ENCODE measurements at places on chromosomes 7 and 10. TPM values are rescaled to one million over a fixed set of nuclear protein-coding genes. Genes with fewer than 3 reads are reported as not detected.
A peak's percentile ranks its signal among the peaks of the same experiment; 100 is the strongest.

NEUROD6 gene
- total RNA-seq: not detected

TRPV5 gene
- total RNA-seq: not detected

SPDYE11 gene
- total RNA-seq: not detected

CALML3 gene
- total RNA-seq: not detected

SRI gene
- 158 TPM for total RNA-seq

DNA sequence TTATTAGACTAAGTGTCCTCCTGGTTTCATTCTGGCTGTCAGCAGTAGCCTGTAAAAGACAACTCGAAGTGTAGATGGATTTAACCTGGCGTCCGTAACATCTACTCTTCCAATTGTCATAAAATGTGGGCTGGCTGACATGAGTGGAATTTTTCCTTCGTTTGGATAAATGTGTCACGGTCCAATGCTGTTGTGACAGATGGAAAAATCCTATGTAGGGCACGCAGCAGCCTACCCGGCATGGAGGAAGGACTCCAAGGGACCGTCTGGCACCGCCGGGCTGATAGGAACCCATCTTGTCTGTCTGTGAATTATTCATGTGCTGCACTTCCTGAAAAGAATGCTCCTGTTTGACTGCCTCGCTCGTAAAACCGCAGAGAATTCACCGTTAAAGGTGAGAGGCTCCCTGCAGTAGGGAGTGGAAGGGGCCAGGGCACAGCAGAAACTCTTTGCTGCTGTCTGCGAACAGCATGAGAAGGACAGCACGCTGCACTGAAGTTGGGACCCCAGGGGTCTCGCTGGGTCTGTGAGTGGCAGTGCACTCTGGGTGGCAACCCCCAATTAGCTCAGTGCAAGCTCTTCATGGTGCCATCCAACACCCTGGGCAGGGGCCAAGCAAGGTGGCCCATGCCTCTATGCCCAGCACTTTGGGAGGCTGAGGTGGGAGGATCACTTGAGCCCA, 1.6 kb upstream of the ORAI2 start:
- DNase-seq: peak; percentile 65

DNA sequence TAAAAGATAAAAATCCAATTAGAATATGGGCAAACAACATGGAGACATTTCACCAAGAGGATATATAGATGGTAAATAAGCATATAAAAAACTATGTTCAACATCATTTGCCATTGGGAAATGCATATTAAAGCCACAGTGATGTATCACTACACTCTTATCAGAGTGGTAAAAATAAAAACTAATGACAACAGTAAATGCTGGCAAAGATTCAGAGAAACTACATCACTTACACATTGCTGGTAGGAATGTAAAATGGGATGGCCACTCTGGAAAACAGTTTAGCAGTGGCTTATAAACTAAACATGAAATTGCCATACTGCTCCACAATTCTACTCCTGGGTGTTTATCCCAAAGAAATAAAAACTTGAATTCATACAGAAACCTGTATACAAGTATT, 59.2 kb downstream of the CROT start:
- DNase-seq: no peak

DNA sequence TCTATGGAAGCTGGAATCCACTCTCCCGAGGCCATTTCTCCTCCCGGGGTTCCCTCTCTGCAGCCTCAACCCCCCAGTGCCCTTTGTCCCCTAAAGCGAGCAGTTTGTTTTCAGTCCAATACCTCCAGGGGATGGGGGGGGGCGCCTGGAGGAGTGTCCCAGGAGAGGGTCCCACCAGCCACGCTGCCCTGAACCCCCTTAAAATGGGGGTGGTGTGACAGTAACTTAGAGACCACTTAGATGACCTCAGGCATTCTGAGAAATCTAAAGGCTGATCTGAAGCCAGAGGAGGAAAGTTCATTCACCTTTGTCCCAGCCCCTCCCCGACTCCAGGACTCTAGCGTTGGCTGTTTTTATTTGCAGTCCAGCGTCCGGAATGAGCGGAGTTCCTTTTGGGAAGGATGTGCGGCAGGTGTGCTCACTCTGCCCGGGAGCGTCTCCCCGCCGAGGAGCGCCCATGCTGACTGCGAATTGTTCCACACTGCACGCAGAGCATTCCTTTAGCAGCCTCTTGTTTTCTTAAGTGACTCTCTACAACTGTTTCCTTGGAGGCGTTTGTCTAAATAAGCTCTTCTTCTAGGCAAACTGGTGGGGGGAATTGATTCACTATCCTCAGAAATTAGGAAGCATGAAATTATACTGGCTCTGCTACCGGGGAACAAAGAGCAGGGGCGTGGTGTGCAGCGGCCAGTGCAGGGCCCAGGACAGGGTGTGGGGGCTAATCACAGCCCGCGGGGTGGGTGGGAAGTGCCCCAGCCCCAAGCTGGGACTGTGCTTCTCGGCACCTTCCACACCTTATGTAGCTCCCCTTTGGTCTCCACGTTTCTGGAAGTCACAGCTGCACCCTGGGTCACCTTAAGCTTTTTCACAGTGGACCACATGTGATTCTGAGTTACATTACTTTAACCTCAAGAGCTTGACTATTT, 46.3 kb downstream of the SYPL1 start:
- DNase-seq: no peak

- DNase-seq: no peak
These were observed 37.7 kb downstream of the SNX13 start for GRCh38 chr7:17902599-17902998.

DNA sequence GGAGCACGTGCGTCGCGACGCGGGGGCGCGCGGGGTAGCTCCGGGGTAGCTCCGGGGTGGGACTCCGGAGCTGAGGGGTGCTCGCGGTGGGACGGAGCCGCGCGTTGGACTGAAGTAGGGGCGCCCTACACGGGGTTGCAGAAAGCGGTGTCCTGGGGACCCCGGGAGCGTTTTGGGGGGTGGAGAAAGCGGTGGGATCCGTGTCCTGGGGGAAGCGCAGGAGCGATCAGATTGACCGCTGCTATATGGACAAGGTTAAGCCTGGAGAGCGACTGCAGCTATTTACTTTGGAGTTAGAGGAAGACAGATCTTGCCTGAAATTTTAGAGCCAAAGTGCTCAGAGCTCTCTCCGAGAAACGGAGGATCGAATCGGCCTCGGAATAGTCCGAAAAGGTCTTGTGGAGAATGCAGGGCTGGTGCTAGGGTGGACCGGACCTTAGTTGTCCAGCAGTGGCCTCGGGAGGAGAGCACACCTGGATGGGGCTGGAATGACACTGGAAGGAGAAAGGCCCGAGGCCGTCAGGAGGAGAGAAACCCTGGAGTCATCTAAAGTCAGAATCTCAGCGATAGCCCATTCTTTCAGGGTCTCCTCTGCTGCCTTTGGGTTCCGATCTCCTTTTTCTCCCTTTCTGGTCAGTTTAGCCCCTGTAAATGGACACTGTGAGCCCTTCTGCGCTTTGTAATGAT, 564 bp downstream of the PDSS1 start:
- DNase-seq: no peak

GRCh38 chr7:68904630-68905029, 693.6 kb upstream of the AUTS2 start:
- no peak for DNase-seq

DNA sequence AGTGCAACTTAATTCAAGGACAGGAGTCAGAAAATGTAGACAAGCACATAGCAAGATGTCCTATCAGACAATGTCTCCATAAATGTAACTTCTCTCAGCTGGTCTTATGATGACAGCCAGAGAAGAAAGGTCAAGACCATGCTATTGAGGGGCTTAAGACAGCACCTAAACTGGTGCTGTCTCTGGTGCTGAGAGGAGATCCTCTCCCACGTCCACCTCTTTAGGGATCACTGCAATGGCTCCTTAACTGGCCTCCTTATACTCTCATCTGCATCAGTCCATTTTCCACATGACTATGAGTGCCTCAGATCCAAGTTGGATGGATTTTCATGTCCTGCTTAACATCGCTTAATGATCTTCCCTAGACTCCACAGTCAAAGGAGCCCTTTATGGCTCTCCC, 210.6 kb downstream of the ARL4A start:
- no peak for DNase-seq

DNA sequence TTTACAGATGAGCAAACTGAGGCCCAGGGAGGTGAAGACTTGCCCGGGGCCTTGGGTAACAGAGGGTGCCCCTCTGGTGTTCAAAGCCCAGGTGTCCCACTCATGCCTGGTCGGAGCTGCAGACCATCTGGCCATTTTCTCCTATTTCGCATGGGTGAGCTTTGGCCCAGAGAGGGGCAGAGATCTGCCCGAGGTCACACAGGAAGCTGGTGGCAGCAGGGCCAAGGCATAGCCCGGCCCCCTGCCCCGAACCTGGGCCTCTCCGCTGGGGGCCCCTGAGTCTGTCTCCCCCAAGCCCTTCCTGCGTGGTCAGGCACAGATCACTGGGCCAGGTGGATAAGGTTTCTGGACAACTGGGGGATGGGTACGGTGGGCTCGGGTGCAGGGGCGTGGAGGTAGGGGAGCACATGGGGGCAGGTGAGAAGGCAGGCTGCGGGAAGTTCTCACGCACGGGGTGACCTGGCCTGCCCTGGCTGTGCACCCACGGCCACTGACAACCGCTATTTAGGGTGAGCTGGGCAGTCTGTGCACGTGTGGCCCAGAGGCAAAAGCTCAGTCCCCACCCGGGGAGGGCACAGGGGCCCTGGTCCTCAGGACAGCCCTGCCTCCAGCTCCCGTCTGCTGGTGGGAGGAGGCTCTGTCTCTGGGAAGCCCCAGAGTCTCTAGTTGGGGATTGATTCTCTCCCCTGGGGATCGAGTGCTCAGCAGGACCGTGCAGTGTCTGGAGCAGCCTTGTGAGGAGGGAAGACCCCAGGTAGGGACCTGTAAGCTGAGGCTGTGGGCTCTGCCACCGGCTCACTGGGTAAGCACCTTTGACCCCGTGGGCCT, 68.6 kb downstream of the UNCX start:
- no peak for DNase-seq

DNA sequence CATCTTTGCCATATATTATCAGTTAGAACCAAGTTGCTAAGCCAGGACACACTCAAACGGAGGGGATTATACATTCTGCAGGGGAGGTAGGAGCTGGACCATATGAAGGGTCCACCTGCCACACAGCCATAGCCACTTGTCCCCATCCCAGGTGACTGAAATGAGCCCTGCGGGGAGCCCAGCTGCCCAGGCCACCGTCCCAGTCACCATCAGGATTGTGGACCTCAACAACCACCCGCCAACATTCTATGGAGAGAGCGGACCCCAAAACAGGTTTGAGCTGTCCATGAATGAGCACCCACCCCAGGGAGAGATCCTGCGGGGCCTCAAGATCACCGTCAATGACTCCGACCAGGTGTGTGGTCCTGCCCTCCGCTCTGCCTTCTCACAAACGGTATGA, 13.7 kb downstream of the CDHR1 start:
- no peak for DNase-seq

- no peak for DNase-seq
These were observed 79.6 kb upstream of the UCN3 start for GRCh38 chr10:5285186-5285585.

DNA sequence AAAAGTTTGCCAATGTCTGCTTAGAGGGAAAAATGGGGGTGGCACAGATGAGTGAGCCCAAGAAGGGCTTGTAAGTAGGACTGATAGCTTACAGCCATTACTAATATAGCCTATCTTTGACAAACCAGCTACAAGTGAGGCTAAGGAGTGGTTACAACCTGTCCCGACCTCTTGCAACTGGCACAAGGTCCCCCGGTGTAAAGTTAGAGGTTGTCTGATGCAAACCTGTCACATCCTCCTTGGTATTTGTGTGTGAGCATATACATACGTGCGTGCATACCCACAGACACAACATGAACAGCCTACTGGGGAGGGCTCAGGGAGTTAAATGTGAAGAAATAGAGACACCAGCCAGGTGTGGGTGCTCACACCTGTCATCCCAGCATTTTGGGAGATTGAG, 14.6 kb downstream of the ADAP1 start:
- no peak for DNase-seq

GRCh38 chr7:55871932-55872485, 9.5 kb upstream of the SEPTIN14 start:
- DNase-seq: no peak

All from Peyer's patch (tissue), 4 donors.